ENCODE measurements at places on chromosomes 1 and 21.

GRCh38 chr1:214364386-214364785 is 83.4 kb downstream of the SMYD2 start:
- DNase-seq = no peak

GRCh38 chr1:226364514-226364899 is 43.4 kb downstream of the PARP1 start:
- DNase-seq = no peak

DNA sequence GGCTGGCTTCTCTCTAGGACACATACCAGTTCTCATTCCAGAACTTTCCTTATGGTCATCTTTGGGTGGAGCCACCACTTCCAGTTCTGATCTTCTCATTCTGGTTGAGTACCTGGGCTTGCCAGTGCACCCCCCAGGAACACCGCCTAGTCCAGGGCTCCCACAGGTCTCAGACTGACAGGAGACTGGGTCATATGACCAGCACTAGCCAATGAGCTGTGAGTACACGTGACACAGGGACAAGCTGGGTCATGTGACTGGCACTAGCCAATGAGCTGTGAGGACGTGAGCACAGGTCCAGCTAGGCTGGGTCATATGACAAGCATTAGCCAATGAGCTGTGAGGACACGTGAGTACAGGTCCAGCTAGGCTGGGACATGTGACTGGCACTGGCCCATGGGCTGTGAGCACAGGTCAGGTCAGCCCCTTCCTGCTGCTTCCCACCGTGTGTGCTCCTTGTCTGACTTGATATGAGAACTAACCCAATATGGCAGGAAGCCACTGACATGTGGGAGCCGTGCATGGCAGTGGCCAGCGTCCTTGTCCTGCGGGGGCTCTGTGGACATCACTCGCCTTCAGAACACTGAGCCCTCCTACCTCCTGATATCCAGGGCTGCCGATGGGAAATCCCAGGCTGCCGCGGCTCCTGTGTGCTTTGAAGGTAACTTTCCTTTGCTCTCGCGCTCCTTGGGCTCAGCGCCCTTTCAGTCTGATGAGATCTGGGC is 22.7 kb downstream of the KRTAP10-1 start:
- peak; percentile 97 for DNase-seq

GRCh38 chr1:119978018-119978505 is 81.7 kb upstream of the ADAM30 start:
- DNase-seq = no peak

DNA sequence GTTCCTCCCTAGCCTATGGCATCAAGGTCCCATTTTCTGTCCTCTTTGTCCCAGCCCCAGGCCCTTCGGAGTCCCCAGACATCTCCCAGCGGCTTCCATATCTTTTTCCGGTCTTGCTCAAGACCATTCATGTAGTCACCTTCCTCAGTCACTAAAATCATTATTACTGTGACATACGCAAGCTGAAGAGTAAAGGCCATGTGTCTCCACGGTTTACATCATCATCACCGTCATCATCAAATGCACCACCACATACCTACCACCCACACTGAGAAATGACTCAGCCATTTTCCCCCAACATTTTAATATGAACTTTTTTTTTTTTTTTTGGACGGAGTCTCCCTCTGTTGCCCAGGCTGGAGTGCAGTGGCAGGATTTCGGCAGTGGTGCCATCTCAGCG is 43.4 kb downstream of the FHAD1 start:
- DNase-seq = no peak

DNA sequence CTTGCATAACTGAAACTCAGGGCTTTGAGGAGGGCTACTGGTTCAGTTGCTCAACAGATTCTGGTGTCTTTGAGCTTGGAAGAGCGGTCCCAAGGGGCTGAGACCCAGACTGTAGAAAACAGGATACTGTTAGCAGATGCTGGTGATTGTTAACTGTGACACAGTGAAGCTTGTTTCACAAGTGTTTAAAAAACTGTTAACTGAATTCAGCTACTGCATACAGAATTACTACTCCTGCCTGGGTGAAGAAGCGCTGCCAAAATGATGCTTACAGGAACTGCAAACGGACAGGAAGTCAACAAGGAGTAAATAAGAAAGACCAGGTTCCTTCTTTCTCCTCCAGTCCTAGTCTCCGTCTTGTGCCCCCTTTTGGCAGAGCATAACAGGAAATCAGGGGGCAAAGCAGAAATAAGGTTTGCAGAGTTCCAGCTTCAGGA is 195.3 kb upstream of the USP25 start:
- DNase-seq = no peak

Data from NCI-H69 (cell line).